ENCODE measurements at places on chromosomes 4 and X. TPM values are rescaled to one million over a fixed set of nuclear protein-coding genes. Genes with fewer than 3 reads are reported as not detected.

PCDH7 gene
- 4.5 TPM for total RNA-seq

FRYL gene
- total RNA-seq, result 45.2 TPM

DOCK11 gene
- 156 TPM for total RNA-seq

TCEAL5 gene
- total RNA-seq, result not detected
